ENCODE measurements at places on chromosomes 13 and 19.
A peak's percentile ranks its signal among the peaks of the same experiment; 100 is the strongest.

GRCh38 chr19:7920519-7921301 is 572 bp downstream of the SNAPC2 start:
- DNase-seq: peak; percentile 80

DNA sequence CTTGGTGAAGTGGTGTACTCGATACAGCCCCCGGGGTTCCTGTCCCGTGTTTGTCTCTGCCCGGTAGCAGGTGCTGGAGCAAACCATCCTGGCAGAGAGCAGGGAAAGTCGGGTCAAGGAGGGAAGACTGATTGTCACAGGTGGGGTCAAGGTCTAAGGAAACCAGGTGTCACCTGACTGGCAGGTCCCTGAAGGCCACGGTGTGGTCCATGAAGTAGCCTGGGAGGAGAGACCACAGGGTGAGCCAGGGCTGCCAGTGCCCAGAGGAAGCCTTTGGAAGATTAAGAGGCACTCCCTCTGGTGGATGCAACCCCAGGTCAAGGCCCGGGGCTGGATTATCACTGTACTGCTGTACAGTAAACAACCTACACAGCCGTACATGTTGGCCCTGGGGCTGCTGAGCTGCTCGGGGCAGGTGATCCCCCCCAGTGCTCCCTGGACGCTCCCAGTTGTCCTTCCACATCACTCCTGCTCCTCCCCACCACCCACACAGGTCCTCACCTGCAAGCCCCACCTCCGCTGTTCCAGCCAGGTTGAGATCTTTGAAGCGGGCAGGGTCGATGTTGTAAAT is 6.0 kb upstream of the CCER2 start:
- DNase-seq: no peak

- no peak for DNase-seq
Observed at GRCh38 chr19:39817888-39818561, 15.9 kb downstream of the DYRK1B start.

- no peak for DNase-seq
Observed at GRCh38 chr19:54616821-54617560, 13.3 kb upstream of the LILRB1 start.

GRCh38 chr13:100664171-100664900 is 10.3 kb downstream of the TMTC4 start:
- no peak for DNase-seq

DNA sequence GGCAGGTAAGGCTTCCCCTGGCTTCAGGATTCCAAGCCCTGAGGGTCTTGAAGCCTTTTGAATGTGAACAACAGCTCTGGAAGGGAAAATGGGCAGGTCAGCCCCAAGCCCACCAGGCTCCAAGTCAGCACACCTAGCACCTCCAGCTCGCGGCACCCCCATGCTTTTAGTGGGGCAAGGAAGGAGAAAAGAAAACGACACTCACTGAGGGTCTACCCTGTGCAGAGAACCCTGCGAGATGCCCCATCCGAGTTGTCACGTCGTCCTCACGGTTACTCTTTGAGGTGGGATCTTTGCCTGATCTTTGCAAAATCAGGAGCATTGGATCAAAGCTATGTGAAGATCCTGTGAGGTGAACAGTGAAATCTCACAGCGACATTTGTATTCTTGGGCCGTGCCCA is 5.7 kb upstream of the F10 start:
- DNase-seq: no peak

DNA sequence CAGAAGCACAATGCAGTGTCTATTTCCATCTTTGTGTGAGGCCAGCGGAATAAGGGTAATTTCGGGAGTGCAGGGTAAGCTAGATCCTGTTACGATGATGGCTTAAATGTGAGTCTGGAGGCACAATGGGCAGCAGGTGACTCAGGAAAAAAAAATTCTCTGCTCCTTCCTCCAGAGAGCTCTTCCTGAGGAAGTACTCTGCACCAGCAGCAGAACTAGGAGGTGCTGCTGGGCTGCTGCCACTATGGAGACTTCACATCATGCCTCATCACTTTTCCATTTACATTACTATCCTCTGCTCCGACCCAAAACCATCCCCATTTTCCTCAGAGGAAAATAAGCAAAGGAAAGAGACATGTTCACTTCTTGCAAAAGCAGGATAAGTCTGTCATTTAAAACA is 282.0 kb downstream of the DNAJC15 start:
- no peak for DNase-seq

DNA sequence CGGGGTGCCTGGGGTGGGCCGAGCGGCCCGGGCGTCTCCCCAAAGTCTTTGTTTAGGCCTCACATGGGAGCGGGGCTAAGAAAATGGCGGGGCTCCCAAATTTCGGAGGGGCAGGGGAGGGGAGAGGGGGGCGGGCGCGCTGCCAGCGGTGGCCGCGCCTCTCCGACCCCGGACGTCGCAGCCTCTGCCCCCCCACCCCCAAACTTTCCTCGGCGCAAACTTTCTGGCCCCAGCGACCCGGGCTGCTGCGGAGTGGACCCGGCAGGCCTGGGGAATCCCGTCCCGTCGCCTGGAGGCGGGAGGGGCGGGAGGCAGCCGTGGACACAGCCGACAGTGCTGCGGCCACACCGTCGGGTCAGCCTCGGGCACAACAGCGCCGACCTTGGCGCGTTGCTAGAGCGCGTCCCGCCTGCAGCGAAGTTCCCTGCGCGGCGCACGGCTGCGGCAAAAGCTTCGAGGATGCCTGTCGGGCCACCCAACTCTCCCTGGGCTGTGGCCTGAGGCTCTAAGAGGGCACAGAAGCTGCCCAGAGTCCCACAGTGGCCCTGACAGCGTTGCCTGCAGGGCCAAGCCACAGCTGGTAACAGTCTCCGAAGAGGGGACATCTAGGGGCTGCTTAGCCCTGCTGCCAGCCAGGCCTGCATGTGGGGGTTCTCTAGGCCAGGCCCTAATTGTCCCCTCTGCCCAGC is 1.3 kb downstream of the NFIX start:
- peak; percentile 51 for DNase-seq

DNA sequence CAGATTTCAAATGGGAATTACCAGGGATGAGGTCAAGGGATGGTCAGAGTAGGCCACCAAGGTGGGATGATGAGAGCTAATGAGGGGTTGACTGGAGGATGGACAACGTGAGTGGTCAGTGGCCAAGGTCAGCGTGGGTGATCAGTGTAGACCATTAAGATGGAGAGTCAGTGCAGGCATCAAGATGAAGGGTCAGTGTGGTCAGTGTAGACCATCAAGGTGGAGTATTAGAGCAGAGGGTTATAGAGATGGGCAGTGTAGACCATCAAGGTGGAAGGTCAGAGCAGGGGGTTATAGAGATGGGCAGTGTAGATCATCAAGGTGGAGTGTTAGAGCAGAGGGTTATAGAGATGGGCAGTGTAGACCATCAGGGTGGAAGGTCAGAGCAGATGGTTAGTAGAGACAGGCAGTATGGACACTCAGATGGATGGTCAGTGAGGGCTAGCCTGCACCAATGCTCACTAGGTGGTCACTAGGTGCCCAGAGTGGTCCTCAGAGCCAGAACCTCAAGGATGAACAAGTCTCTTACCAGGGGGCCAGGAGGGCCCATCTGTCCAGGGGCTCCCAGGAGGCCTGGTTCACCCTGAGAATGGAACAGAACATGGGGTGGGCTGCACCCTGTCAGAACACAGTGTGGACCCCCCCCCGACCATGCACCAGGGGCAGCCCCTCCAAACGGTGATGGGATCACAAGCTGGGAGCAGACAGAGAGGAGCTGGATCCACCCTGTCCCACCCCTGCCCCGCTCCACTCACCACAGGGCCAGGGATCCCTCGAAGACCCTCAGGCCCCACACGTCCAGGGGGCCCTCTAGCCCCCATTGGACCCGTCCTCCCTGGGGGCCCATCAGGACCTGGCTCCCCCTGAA is 32.7 kb upstream of the OLFM2 start:
- no peak for DNase-seq

- DNase-seq: no peak
Observed at GRCh38 chr19:39139305-39139874, 13.8 kb downstream of the PAK4 start.

DNA sequence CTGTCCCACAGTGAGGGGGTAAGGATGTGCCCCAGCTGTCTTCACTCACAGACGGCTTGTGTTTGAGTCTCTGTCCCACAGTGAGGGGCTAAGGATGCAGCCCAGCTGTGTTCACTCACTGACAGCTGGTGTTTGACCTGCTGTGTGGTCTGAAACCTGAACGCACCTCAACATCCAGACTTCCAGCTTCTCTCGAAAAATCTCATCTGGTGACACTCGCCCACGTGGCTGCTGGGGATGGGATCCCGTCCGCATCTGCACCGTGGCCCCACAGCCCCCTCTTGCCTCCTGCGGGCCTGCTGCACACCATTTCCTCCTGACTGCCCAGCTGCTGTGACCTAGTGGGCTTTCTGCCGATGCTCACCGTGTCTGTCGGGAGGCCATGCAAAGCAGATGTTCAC is 27.3 kb downstream of the CHAF1A start:
- peak; percentile 31 for DNase-seq

DNA sequence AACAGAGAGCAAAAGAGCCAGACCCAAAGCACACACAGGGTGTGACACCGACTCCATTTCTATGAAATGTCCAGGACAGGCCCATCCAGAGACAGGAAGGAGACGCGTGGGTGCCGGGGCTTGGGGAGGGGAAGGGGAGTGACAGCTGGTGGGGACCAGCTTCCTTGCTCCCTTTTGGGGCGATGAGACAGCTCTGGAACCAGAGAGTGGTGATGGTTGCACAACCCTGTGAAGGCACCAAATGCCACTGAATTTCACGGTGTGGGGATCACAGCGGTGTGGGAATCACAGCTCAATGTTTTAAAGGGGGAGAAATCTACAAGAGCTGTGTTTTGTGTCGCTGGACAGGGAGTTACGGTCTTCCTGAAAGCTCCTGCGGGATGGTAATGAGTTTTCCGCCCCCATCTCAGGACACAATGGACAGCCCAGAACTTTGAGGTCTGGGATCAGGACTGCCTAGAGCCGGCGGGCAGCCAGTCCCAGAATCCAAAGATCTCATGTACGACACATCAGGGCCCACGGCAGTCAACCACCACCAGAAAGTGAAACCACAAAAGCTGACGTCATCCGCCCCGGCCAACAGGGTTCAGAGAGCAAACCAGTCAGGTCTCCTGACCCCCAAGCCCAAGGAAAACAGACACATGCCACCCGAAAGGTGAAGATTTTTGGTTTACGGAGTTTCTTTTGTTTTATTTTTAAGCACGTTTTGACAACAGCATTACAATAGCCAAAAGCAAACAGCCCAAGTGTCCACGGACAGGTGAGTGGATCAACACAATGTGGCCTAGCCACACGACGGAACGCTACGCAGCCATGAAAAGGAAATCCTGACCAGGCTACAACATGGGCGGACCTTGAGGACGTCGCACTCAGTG is 7.3 kb downstream of the SGTA start:
- DNase-seq: no peak

DNA sequence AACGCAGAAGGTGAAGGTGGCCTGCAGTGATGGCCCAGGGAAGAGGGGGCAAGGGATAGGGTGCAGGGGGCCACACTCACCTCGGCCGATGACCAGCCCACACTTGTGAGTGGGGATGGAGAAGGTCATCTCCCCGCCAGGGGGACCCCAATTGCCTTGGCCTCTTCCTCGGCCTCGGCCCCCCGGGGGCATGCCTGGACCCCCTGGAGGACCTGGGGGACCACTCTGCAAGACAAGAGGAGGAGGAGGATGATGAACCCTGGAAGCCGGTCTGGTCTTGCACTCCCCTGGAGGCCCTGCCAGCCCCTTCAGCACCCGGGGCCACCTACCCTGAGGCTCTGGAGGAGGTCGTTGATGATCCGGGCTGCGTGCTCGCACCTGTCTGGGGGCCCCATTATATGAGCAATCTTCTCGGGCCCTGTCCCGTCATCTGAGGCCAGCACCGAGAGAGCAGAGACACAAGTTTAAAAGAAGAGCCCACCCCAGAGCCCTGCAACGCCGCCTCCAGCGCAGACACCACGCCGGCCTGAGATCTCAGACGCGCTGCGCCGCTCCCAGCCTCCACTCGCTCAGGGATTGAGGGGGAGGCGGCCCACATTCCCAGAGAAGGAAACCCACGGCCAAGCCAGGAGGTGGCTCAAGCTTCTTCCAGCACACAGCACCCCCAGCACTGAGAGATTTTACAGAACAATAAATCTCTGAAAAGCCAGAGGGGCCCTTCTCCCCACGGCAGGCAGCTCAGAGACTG is 7.8 kb downstream of the KHSRP start:
- DNase-seq: no peak

GRCh38 chr19:33773704-33774624 is 22.7 kb upstream of the KCTD15 start:
- DNase-seq: no peak

- no peak for DNase-seq
Observed at GRCh38 chr13:100182900-100183490, 94.1 kb downstream of the PCCA start.

DNA sequence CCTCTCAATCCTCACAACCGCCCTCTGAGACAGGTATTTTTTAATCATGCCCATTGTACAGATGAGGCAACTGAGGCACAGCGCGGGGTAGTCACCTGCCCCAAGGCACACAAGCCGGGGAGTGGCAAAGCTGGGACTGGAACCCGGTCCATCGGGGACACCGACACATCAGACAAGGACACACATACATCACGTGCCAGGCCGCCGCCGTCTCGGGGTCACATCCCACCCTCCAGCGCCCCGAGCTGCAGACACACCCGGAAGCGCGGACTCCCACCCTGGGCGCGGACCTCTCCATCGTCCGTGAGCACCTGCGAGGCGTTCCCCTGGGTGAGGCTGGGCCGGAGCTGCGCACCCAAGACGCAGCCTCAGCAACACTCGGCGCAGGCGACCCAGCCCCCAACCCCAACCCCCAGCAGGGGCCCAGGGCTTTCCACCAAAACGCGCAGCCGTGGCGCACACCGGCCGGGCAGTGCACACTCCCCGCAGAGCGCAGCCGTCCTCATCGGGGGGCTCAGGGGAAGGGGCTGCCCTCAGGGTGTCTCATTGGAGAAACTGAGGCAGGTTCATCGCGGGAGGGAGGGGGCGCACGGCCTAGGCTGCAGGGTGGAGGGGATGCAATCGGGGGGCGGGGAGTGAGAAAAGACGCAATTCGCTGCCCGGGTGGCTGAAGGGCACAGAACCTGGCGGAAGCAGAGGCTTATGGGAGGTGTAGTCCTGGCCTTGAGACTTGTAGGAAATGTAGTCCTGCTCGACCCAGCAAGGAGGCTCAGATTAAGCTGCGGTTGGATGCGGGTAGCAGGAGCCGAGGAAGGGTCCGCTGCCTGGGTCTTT is 1.9 kb upstream of the LMTK3 start:
- peak; percentile 57 for DNase-seq

DNA sequence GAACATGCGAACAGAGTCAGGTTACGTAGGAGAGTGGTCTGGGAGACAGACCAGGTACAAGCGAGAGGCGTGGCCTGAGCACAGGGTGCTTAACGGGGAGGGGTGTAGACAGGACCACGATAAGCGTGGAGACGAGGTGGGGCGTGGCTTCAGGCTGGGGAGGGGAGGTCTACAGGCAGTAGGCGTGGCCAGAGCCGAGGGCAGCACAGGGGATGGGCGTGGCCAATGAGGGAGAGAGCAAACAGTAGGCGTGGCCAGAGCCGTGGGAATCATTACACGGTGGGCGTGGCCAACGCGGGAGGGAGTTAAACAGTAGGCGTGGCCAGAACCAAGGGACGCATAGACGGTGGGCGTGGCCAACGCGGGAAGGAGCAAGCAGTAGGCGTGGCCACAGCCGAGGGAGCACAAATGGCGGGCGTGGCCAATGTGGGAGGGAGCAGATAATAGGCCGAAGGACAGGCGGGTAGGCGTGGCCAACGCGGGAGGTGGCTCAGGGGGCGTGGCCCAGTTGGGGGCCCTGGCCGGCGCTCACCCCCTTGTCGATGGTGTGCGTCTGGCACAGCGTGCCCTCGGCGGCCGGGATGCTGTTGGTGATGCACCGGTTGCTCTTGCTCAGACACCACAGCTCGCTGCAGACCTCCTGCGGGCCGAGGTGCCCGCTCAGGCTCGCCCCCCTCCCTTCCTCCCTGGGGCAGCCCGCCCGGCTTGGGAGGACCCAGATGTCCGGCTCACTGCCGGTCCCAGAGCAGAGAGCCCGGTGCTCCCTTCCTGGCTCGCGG is 15.2 kb upstream of the MYO1F start:
- peak; percentile 87 for DNase-seq

All from right kidney (tissue), 9 donors.